H4 (cell line): ENCODE measurements at places on chromosomes 11 and 22. TPM values are rescaled to one million over a fixed set of nuclear protein-coding genes. Genes with fewer than 3 reads are reported as not detected.

GRCh38 chr11:22539821-22540256, 85.8 kb downstream of the FANCF start:
- DNase-seq, result peak; percentile 17

DNA sequence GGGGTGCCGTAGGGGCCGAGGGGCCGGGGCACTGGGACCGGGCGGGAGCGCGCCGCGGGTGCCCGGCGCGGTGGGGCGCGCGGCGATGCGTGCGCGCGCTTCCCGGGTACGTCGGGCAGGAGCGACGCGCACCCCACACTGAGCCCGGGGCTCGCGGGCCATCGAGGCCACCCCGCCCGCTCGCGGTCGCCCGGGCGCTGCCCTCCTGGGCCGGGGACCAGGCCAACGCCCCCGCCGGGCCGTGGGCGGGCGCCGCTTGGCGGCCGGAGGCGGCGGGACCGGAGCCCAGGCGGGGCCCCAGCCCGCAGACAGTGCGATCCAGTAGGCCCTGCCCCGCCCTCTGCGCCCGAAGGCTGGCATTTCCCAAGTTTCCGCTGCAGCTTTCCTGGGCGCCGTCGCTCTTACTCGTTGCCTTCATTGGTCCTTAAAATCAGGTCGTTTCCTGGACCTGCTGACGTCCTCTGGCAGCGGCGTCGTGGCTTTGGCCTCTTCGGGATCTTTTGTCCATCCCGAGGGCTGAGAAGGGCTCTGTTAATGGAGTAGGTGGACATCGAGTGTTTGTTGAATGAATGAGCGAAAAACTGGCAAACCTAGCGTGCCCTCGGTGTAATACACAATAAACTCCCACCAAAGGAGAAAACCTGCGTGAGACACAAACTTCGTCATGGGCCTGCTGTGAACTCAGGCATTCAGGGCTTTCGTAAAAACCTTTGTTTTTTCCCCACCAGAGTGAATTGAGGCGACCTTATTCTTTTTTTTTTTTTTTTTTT, 638 bp downstream of the PARVA start:
- DNase-seq, result peak; percentile 88

Gene DMC1
- total RNA-seq, result 0.14 and 3.7 TPM in 2 replicates

Gene MUC5AC
- not detected in 2 replicates for total RNA-seq

Gene IL18
- total RNA-seq, result 10.3 and 19.9 TPM in 2 replicates
